ACHN (cell line): ENCODE measurements at places on chromosomes 3 and 15.

- DNase-seq = no peak
Observed at GRCh38 chr15:69562564-69562963, 109.9 kb downstream of the RPLP1 start.

GRCh38 chr3:112000367-112000771 lies 1.6 kb downstream of the TAGLN3 start:
- no peak for DNase-seq

- no peak for DNase-seq
Observed at GRCh38 chr3:127004641-127005397, 21.9 kb downstream of the PLXNA1 start.

DNA sequence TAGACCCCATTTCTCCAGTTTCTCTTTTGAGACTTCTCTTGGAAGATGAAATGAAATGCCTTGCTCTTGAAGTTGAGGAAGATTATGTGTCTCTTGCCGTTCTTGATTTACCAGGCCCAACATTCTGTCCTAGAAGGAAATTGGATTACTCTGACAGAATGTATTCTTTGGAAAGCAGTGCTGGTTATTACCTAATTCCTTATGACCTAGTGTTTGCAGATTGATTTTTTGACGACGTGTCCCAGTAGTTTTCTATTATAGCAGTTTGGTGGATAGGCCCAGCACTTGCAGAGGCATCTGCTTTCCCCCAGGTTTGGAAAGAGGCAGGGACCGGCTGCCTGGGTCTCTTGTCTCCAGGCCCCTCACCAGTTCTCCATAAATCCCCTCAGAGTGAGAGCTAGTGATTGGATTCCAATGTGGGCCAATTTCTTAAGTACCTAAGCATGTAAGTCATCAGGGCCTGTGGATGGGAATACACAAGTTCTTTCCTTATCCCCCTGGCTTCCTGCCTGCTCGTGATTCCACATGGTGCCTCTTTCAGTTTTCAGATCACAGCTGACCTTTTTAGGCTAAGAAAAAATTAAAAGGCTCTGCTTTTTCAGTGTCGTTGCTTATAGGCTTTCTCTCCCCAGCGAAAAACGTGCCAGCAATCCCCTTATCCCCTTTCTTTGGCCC lies 50.2 kb downstream of the EPHB3 start:
- DNase-seq = no peak

- DNase-seq = no peak
Observed at GRCh38 chr15:83810110-83810509, 156.2 kb downstream of the ADAMTSL3 start.

GRCh38 chr3:71492566-71492965 lies 91.0 kb downstream of the FOXP1 start:
- no peak for DNase-seq

DNA sequence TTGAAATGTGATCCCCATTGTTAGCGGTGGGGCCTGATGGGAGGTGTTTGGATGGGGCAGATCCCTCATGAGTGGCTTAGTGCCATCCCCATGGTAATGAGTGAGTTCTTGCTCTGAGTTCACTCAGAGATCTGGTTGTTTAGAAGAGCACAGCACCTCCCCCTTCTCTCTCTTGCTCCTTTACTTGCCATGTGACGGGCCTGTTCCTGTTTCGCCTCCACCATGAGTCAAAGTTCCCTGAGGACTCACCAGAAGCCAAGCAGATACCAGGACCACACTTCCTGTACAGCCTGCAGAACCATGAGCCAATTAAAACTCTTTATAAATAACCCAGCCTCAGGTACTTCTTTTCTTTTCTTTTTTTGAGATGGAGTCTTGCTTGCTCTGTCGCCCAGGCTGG lies 46.6 kb downstream of the ANP32A start:
- DNase-seq = no peak

DNA sequence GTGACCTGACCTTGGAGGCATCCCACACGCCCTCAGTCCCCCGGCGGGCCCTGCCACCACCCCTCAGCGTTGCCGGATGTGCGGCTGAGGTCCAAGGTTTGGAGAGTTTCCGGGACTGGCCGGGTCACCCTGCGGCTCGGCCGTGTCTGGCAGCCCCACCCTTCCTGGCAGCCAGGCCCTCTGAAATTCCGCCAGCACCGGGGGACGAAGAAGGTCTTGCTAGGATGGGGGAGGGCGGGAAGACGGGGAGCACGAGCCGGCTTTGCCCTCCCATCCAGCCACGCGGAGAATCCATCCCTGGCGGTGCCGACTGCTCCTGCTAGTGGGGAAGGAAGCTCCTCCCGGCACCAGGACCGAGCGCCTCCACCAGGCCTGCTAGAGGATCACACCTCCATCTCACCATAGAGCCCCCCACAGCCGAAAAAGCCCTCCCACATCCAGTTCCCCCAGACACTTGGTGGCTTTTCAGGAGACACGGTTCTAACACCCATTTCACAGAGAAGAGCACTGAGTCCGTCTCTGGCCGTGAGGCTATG lies 81.5 kb downstream of the CPN2 start:
- peak; percentile 46 for DNase-seq

DNA sequence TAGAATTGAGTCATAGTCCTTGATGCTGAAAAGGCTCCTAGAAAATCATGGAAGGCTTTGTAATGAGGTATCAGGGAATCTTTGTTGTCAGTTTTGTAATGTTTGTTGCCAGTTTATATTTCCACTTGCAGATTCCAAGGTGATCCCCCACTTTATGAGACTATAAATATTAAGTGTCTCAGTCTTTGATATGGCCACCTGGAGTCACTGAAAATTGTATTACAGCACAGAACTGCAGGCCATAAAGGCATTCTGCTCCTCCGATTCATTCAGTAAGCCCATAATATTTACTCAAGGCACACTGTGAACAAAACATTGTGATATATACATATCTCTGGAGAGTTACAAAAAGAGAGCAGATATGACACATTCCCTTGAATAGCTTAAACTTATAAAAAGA lies 457.8 kb upstream of the ZNF385D start:
- no peak for DNase-seq

DNA sequence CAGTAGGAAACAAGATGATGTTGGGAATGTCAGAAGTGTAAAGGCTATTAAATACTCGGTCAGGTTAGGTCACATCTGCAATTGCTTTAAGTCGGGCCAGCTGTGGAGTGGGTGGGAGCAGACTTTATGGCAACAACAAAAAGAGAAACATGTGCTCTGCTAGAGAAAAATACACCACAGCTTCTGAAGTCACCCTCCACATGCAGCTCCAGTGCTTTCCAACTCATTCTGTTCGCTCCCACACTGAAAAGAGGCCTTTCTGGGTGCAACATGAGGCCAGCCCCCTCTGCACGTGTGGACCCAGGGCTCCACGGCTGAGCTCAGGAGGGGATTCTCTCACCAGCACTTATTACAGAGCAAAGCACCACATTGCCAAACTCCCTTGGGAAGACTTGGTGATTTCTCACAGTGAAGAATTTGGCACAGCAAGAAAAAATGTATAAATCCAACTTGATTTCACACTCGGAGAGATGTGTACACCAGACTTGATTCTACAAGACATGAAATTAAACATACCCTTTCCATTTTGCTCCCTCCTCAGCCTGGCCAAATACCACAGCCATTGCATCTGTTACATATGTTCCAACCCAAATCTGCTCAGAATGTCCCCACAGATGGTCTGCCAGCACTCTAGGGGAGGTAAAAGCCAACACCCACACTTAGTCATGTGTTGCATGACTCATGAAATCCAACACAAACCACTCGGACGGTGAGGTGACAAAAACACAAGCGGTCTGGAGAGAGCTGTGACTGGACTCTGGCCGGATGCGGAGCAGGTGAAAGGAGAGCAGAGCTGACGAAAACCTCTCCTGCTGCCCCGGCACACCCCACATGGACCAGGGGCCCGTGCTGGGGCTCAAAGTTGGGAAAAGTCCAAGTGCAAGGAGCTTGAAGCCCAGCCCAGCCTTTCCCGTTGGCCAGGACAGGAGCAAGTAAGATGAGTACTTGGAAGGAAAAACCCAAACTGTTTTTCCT lies 74.6 kb downstream of the ITGB5 start:
- DNase-seq = peak; percentile 85

- no peak for DNase-seq
Observed at GRCh38 chr3:12944413-12944812, 103.0 kb upstream of the RPL32 start.

GRCh38 chr3:173688216-173688842 lies 290.8 kb downstream of the NLGN1 start:
- DNase-seq = no peak

GRCh38 chr15:91853511-91853947 lies at the start of gene SLCO3A1:
Gene SLCO3A1 (plus strand): TSS chr15:91853708.
- peak; percentile 72 for DNase-seq

DNA sequence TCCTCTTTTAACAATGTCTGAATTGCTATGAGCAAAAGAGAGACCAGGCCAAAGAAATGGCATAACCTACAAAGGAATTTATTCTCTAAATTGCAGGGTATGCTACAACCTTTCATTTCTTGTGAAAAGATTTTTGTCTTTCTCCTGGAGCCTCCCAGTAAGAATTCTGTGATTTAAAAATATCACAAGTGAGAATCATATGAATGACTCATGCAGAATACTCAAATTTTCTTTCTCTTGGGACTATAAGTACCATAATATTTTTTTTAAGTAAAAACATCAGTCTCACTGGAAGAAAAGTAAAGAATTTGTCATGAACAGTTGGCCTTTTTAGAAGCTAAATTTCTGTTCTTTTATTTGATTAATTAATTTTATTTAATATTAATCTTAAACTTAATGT lies 26.3 kb downstream of the SYNPR start:
- no peak for DNase-seq
